ENCODE measurements at places on chromosomes 4 and X.

DNA sequence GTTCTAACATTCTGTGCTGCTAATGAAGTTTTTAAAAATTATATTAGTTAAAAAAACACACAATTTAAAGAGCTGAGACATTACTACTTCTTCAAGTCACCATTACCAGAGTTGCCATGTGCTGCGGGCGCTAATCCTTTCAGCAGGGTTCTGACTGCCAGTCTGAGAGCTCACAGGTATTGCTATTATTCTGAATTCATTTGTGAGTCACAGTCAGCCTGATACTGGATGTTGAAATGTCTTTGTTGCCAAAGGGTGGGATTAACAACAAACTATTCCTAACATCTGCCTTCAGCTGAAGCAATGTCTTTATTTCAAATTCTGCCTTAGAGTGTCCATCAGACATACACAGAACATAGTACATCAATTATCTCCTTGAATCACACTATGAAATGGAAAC lies 197.1 kb upstream of the FGF13 start:
- H3K36me3 ChIP-seq = no peaks in the 10 kb centered on the region
- no peak overlapping the region for H3K4me3 ChIP-seq
- no peaks in the 10 kb centered on the region for H3K4me1 ChIP-seq
- DNase-seq = no peak
- no peaks in the 10 kb centered on the region for H3K27me3 ChIP-seq

DNA sequence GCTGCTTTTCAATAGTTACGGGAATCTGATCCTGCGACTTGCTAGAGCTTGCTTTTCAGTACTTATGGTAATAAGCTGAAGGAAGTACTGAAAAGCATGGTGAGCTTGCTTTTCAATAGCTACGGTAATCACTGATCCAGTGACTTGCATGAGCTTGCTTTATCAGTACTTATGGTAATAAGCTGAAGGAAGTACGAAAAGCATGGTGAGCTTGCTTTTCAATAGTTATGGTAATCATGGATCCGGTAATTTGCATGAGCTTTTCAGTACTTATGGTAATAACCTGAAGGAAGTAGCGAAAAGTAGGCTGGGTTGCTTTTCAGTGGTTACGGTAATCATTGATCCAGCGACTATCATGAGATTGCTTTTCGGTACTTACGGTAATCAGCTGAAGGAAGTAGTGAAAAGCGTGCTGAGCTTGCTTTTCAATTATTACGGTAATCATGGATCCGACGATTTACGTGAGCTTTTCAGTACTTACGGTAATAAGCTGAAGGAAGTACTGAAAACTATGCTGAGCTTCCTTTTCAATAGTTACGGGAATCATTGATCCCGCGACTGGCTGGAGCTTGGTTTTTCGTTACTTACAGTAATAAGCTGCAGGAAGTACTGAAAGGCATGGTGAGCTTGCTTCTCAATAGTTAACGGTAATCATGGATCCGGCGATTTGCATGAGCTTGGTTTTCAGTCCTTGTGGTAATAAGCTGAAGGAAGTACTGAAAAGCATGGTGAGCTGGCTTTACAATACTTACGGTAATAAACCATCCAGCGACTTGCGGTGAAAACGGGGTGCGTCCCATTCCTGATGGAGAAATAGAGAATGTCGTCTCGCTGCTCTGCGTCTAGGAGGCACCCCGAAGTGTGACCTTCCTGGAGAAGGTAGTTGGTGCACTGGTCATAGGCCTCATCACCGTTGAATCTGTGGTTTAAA lies 6.5 kb downstream of the CRLF2 start:
- H3K36me3 ChIP-seq = no peaks in the 10 kb centered on the region
- peaks cover 12% of the 10 kb centered on the region for H3K4me1 ChIP-seq
- peak overlapping the region; percentile 37 for H3K4me3 ChIP-seq
- DNase-seq = no peak

DNA sequence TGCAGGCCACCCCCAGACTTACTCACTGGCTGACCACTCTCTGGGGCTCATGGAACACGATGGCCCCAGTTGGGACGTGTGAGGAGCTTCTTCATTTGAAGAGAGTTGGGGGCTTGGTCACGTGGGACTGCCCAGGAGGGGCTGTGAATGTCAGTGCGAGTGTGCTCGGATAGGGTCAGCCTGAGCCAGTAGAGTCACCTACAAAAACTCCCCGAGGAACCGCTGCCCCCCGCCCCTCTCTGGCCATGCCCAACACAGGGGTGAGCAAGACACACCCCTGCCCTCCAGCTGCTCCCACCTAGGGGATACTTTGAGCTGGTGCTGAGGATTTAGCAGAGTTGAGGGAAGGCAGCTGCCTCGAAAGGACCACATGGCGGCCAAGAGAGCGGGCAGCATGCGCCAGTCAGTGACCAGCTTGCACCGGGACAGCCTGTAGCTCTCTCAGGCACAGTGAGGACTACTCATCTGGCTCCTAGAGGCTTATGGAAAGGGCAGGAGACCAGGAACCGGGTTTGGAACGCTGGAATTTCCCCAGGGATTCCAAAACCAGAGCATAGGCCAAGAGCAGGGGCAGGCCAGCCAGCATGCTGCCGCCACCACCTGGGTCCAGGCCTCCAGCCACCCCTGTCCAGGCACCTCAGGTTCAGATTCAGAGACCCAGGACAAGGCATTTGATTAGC lies 8.4 kb downstream of the PNMA6E start:
- H3K27me3 ChIP-seq = no peaks in the 10 kb centered on the region
- DNase-seq = no peak
- no peak overlapping the region for H3K4me3 ChIP-seq
- no peak overlapping the region for H3K27ac ChIP-seq
- H3K36me3 ChIP-seq = no peaks in the 10 kb centered on the region
- H3K4me1 ChIP-seq = no peaks in the 10 kb centered on the region

DNA sequence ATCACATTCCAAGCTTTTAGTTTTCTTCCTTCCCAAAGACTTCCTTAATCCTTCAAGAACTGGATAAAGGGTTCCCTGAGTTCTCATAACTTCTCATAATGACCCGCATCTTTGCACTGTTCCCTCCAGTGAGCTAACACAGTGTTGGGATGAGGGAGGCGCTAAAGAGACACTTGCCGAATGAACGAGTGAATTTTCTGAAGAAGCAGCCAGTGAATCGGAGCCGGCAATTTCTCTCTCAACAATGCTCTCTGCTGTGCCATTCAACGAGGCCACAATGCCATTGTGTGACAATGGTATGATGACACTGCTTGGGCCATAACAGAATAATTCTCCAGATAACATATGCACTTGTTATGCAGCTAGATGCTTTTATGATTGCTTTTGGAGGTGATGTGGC lies 51.4 kb upstream of the ZFP42 start:
- H3K36me3 ChIP-seq = no peaks in the 10 kb centered on the region
- no peak overlapping the region for H3K27ac ChIP-seq
- H3K27me3 ChIP-seq = no peaks in the 10 kb centered on the region
- no peak for DNase-seq
- H3K4me1 ChIP-seq = no peaks in the 10 kb centered on the region

- no peaks in the 10 kb centered on the region for H3K27me3 ChIP-seq
- no peaks in the 10 kb centered on the region for H3K36me3 ChIP-seq
- no peak for DNase-seq
- no peak overlapping the region for H3K27ac ChIP-seq
Observed at GRCh38 chr4:156197216-156197615, 243.6 kb upstream of the CTSO start.

GRCh38 chr4:7721984-7722551 lies 217.6 kb downstream of the AFAP1 start:
- no peak overlapping the region for H3K4me3 ChIP-seq
- no peaks in the 10 kb centered on the region for H3K27me3 ChIP-seq
- no peaks in the 10 kb centered on the region for H3K36me3 ChIP-seq

DNA sequence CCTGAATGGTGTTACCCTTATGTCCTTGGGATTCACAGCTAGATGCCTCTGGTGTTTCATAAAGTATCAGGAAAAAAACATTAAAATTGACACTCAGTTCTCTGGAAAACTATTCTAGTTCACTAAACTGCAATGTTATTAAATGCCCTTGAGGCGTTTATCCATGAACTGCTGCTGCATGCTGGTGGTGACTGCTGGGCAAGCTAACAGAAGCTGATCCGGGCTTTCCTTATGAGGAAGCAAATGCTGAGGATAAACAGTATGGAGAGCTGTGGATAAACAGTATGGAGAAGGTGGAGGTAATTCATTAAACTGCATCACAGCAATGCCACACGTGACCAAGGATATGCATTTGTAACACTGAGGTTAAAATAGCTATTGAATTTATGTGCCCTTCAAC lies 227.0 kb downstream of the NR3C2 start:
- no peaks in the 10 kb centered on the region for H3K27me3 ChIP-seq
- no peak overlapping the region for H3K4me3 ChIP-seq
- DNase-seq = no peak
- peaks cover 25% of the 10 kb centered on the region for H3K4me1 ChIP-seq

DNA sequence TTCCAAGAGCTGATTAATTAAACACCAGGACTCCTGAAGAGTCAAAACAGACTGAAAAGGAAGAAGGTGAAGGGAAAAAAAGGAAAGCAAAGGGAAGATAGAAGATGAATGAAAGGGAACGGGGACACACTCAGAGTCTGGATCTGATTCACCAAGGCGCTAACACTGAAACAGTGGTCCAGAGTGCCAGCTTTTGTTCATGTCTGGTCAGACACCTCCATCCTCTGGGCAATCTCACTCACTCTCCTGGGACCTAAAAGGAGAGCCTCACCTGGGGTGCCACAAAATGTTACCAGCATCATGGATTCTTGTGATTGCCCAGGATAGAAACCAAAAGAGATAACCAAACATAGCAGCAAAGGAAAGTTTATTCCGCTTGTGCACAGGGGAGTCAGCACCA lies 120.3 kb upstream of the AFF2 start:
- H3K4me3 ChIP-seq = no peak overlapping the region
- DNase-seq = no peak
- H3K36me3 ChIP-seq = no peaks in the 10 kb centered on the region
- H3K27ac ChIP-seq = no peak overlapping the region
- no peaks in the 10 kb centered on the region for H3K27me3 ChIP-seq

DNA sequence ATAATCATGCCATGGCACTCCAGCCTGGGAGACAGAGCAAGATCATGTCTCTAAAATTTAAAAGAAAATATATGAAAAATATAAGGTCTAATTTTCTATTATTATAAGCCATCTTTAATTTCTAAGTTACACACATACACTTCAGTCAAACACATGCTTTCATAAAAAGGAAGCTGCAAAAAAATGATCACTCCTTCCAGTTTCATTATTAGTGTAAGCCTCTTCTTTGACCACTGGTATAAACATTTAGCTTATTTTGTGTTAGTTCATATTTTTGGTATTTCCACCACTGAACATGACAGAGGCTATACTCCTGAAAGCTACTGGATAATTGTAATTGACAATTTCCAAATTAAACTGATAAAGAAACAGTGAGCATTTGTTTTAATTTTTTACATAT lies 163.3 kb upstream of the USP38 start:
- no peaks in the 10 kb centered on the region for H3K36me3 ChIP-seq
- H3K4me3 ChIP-seq = no peak overlapping the region
- H3K27me3 ChIP-seq = no peaks in the 10 kb centered on the region
- H3K4me1 ChIP-seq = no peaks in the 10 kb centered on the region

GRCh38 chrX:455673-456072 lies 69.0 kb upstream of the PPP2R3B start:
- no peaks in the 10 kb centered on the region for H3K36me3 ChIP-seq
- no peak overlapping the region for H3K27ac ChIP-seq
- no peak overlapping the region for H3K4me3 ChIP-seq
- no peaks in the 10 kb centered on the region for H3K4me1 ChIP-seq

GRCh38 chr4:182758273-182758672 lies 158.9 kb downstream of the DCTD start:
- DNase-seq = no peak
- no peak overlapping the region for H3K4me3 ChIP-seq
- H3K4me1 ChIP-seq = peaks cover 15% of the 10 kb centered on the region
- H3K36me3 ChIP-seq = no peaks in the 10 kb centered on the region
- no peaks in the 10 kb centered on the region for H3K27me3 ChIP-seq
- no peak overlapping the region for H3K27ac ChIP-seq

- DNase-seq = no peak
- no peak overlapping the region for H3K4me3 ChIP-seq
- H3K4me1 ChIP-seq = no peaks in the 10 kb centered on the region
- no peaks in the 10 kb centered on the region for H3K27me3 ChIP-seq
- no peaks in the 10 kb centered on the region for H3K36me3 ChIP-seq
Observed at GRCh38 chr4:51851937-51852290, 9.0 kb downstream of the DCUN1D4 start.

GRCh38 chr4:168537571-168537970 lies 40.7 kb downstream of the PALLD start:
- DNase-seq = no peak
- H3K27ac ChIP-seq = no peak overlapping the region
- H3K36me3 ChIP-seq = no peaks in the 10 kb centered on the region
- no peak overlapping the region for H3K4me3 ChIP-seq
- peaks cover 8% of the 10 kb centered on the region for H3K4me1 ChIP-seq
- H3K27me3 ChIP-seq = no peaks in the 10 kb centered on the region
